ENCODE measurements at places on chromosomes 12 and 14. TPM values are rescaled to one million over a fixed set of nuclear protein-coding genes. Genes with fewer than 3 reads are reported as not detected.

Gene TAS2R10
- total RNA-seq = 0.17 TPM

Gene P3H3
- 18.8 TPM for total RNA-seq

Gene TMEM253
- not detected for total RNA-seq

Gene SYNJ2BP
- 29.1 TPM for total RNA-seq

Gene IL31
- not detected for total RNA-seq

Gene FGF23
- not detected for total RNA-seq

Gene CMA1
- not detected for total RNA-seq

DNA sequence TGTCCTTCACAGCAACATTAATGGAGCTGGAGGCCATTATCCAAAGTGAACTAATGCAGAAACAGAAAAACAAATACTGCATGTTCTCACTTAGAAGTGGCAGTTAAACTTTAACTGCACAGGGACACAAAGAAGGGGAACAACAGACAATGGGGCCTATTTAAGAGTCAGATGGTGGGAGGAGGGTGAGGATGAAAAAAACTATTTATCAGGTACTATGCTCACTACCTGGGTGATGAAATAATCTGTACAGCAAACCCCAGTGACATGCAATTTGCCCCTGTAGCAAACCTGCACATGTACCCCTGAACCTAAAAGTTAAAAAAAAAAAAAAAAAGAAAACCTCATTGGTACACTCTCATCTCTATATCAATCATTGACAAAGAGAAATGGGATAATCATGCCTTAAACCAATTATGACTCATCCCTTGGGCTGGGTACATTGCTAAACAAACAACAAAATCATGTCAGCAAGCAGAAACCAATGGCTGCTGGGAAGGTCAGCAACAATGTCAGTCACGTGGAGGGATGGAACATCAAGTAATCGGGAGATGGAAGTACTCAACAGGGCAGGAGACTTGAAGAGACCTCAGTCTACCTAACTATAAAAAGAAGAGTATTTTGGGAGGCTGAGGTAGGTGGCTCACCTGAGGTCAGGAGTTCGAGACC lies 479.2 kb downstream of the RMST start:
- DNase-seq = no peak

DNA sequence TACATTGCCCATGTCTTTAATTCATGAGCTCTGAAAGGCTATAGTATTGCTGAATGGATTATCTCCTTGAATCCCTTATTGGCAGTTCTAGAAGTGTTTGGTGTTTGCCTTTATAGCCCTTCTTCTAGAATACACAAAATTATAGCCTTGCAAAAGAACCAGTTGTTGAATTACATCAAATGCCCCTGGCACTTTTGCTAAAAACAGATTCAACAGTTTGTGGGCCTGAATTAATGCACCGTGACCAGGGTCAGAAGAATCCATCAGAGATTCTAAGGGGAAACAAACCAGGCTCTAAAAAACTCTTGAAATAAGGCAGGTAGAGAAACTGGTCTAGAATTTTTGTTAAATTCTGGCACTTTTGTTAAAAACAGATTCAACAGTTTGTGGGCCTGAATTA lies 197.8 kb downstream of the SOX5 start:
- DNase-seq = no peak

DNA sequence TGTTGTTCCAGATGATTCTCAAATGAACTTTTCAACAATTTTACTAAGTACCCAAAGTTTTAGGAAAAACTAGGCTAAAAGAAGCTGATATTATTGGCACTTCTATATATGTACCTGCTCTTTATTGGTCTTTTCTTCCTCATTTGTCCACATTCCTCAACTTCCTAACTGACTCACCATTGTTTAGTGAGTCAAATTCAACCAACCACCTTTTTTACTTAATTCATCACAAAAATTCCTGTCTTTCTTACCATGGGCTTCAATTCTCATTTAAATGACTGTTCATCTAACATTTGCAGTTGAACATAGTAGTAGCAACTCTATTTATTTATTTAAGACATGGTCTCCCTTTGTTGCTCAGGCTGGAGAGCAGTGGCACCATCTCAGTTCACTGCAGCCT lies 47.6 kb upstream of the SLC2A13 start:
- DNase-seq = no peak

DNA sequence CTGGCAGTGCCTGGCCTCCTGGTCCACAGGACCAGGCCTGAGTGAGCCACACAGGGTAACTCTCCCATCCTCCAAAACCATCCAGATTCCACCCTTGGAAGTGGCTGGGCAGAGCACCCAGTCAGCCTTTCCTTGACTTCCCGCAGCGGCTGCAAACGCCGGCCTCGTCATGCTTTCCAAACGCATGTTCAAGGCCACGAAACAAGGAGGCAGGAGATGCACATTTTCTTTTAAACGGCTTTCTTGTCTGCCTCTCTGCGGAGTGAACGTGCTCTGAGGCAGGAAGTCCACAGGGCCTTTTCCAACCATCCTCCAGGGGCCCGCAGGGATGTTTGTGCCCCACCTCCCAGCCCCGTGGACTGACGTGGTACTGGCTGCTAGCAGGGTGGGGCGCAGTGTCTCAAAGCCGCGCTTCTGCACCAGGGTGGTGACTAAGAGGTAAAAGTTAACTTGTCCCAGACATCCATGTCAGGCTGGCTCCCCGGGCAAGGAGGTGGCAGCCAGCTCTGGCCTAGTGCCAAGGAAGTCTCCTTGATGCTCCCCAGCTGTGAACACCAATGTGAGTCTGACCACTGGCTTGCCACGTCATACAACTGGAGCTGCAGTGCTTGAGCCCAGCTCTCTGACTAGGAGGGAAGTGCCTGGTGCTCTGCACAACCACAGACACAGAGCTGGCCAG lies 45.0 kb downstream of the KCNA5 start:
- DNase-seq = no peak

DNA sequence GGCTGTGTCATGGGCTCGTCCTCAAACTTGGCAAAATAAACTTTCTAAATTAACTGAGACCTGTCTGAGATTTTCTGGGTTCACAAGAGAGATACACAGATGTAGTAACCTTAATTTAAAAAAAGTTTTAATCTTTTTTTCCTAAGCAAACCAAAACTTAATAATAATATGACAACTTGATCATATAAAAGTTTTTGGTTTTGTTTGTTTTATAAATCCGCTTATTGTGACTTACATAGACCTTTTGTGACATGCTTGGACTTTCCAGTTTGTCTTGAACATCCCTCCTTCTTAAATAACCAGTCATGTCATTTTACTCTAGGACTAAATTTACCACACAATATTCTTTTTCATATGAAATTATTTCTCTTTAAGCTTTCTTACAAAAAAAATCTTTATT lies 8.5 kb downstream of the RDH12 start:
- DNase-seq = no peak

DNA sequence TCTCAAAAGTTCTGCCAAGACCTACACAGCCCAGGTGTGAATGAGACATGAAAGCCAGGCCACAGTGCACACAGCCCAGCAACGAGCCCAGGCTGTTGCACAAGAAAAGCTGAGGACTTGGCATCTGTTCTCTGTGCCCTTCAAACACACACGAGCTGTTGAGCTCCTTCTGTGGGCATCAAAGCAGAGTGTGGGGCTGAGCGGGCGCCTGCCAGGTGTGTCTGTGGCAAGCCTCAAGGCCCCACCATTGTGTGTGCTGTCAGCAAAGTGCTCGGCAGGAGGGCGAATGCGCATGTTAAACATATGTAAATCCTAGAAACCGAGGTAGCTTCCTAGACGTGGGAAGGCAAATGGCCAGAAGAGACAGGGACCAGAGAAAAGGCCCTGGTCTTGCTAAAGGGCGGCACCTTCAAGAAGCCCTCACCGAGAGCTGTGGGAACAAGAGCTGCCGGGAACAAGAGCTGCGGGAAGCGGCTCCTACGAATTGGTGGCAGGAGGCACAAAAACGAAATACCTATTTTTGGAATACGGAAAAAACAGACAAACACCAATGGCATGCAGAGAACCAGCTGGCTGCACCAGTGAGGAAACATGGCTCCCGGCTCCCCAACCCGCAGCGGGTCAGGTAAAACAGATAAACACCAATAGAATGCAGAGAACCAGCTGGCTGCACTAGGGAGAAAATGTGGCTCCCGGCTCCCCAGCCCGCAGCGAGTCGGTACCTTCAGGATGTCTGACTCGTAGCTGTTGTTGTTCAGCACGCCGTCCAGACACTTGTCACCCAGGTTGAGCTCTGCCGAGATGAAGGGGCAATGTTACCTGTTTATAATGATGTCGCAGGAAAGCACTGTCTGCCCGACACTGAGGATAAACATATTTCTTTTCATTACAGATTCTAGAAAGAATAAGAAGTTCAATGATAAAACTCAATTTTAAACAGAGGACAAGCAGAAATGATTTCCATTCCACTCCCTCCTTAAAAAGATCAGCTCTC lies 19.0 kb upstream of the GOLGA3 start:
- no peak for DNase-seq

DNA sequence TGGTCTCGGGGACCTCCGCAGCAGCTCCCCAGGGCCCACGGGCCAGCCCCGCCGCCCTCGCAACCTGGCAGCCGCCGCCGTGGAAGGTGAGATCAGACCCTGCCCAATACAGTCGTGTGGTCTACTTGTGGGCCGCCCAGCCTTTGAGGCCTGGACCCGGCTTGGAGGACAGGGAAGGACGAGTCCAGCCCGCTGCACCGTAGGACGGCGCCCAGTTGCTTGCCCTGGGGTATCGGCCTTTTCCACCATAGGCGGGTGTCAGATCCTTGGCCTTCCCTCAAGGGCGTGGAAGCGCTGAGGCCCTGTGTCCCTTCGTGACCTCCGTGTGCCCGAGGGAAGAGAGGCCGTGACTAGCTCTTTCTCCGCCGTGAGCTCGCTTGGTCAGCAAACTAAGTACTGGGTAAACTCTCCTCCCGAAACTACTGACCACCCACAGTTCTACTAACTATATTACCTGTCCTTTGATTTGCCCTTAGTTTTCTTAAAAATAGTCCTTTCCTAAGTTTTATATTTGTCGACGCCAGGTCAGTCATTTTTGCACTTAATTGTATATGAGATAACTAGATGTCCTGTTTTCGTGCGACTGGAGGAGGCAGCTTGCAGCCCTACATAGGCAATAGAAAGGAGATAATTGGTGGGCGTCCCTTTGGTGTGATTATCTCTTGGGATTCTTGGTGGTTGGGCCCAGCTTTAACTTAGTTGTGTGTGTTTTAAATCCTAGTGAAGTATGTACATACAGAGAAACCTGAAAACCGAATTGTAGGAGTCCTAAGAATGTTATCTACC lies 757 bp downstream of the SLC25A3 start:
- DNase-seq = peak; percentile 43

- no peak for DNase-seq
Measured at GRCh38 chr12:64530566-64530965, 78.6 kb downstream of the TBK1 start.

- peak; percentile 78 for DNase-seq
Measured at GRCh38 chr12:26028953-26029735, 70.7 kb downstream of the RASSF8 start.

DNA sequence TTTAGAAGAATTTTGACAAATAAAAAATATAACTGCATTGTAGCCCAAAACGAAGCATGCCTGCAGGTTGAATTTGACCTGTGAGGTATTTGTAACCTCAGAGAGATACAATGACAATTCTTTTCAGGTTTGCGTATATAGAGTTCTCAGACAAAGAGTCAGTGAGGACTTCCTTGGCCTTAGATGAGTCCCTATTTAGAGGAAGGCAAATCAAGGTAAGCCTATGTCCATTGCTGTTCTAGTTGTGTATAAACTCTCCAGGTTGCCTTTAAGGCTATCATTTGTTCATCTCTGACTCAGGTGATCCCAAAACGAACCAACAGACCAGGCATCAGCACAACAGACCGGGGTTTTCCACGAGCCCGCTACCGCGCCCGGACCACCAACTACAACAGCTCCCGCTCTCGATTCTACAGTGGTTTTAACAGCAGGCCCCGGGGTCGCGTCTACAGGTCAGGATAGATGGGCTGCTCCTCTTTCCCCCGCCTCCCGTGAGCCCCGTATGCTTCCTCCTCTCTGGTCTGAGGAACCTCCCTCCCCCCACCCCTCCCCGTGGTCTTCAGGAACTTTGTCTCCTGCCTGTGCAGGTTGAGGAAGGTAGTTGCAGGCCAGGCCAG lies 2.7 kb downstream of the PABPN1 start:
- no peak for DNase-seq

DNA sequence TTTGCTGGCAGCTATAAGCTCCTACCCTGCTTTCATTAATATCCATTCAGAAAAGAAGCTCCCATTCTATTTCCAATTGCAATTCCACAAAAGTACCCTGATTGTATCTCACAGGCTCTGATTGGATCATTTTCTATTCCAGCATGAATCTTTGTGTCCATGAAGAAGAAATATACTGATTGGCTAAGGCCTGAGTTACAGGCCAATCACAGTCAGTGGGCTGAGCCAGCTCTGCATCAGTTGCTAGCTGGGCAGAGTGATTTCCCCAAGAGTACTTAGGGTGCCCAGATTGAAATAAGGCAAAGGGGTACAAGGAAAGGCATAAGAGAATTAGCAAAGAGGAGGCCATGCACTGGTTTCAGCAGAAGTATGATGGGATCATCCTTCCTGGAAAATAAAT lies 14.4 kb downstream of the ART4 start:
- peak; percentile 27 for DNase-seq

- no peak for DNase-seq
Measured at GRCh38 chr12:121792607-121793439, 665 bp downstream of the RHOF start.

DNA sequence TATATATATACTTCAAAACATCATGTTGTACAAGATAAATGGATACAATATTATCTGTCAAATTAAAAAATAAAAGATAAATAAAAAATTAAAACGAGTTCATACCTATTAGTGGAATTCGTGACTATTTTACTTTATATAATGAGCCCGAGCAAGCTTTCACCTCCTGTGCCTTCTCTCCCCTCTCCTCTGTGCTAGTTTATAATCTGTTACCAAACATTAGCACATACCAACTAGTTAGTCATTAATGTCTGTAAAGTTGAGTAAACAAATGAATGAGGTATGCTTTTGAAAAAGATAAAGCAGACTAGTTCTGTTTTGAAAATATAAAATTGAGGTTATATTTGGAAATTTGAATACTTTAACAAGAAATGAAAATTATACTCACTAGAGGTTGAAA lies 84.0 kb downstream of the LRRC9 start:
- no peak for DNase-seq

GRCh38 chr12:73390261-73390660 lies 1118.1 kb downstream of the TRHDE start:
- no peak for DNase-seq

- peak; percentile 97 for DNase-seq
Measured at GRCh38 chr12:25997201-25997963, 38.9 kb downstream of the RASSF8 start.
